ENCODE measurements at places on chromosomes 11 and 22. TPM values are rescaled to one million over a fixed set of nuclear protein-coding genes. Genes with fewer than 3 reads are reported as not detected.
A peak's percentile ranks its signal among the peaks of the same experiment; 100 is the strongest.

OR2D3 gene
- not detected for total RNA-seq

SHANK3 gene
- 0.19 TPM for total RNA-seq

CCDC73 gene
- not detected for total RNA-seq

CDPF1 gene
- 13.1 TPM for total RNA-seq

TRIM49 gene
- total RNA-seq: not detected

PTDSS2 gene
- 20.6 TPM for total RNA-seq

CSRP3 gene
- total RNA-seq: not detected

YPEL1 gene
- total RNA-seq: 2.5 TPM

COPB1 gene
- 136 TPM for total RNA-seq

RGL4 gene
- total RNA-seq: 22.7 TPM

- no peaks in the 10 kb centered on the region for H3K4me1 ChIP-seq
- no peak overlapping the region for H3K4me3 ChIP-seq
- no peaks in the 10 kb centered on the region for H3K36me3 ChIP-seq
- H3K27ac ChIP-seq: no peak overlapping the region
- H3K27me3 ChIP-seq: no peaks in the 10 kb centered on the region
These were observed 60.9 kb downstream of the PARVA start for GRCh38 chr11:12438291-12438690.

DNA sequence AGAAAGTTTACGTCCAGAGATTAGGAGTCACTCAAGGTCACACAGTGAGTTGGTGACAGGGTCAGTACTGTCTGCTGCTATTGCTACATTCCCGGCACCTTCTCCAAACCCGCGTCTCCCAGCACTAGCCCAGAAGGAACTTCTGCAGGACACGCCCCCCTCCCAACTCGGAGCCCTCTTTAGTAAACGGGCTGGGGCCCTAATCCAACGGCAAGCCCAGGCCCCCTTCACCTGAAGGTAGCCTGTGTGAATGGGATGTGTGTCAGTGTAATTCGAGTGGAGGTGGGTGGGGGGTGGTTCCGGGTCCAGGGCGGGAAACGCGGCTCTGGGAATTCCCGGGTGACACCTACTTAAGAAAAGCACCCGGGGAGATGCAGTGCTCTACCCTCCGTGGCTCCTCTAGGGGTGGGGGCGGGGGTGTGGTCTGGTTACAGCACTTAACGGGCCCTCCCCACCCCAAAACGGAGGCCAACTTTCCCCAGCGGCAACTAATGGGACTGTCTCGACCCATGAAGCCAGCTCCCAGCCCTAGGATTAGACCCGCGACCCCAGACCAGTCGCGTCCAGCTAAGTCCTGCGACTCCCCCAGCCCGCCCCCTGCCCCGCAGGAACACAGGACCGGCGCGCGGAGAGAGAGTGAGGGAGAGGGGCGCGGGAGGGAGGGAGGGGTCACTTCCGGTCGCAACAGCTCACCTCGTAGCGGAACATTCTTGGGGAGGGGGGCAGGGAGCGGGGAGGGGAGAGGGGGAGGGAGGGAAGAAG lies 468 bp downstream of the PATL1 start:
- DNase-seq: peak; percentile 48
- H3K4me3 ChIP-seq: peak overlapping the region; percentile 91
- H3K27ac ChIP-seq: peak overlapping the region; percentile 93
- H3K36me3 ChIP-seq: peaks cover 22% of the 10 kb centered on the region
- peaks cover 47% of the 10 kb centered on the region for H3K4me1 ChIP-seq

GRCh38 chr11:65165410-65166317 lies 4.4 kb upstream of the SPDYC start:
- H3K27ac ChIP-seq: no peak overlapping the region
- no peaks in the 10 kb centered on the region for H3K36me3 ChIP-seq
- H3K4me3 ChIP-seq: no peak overlapping the region
- H3K27me3 ChIP-seq: peaks cover under 1% of the 10 kb centered on the region

DNA sequence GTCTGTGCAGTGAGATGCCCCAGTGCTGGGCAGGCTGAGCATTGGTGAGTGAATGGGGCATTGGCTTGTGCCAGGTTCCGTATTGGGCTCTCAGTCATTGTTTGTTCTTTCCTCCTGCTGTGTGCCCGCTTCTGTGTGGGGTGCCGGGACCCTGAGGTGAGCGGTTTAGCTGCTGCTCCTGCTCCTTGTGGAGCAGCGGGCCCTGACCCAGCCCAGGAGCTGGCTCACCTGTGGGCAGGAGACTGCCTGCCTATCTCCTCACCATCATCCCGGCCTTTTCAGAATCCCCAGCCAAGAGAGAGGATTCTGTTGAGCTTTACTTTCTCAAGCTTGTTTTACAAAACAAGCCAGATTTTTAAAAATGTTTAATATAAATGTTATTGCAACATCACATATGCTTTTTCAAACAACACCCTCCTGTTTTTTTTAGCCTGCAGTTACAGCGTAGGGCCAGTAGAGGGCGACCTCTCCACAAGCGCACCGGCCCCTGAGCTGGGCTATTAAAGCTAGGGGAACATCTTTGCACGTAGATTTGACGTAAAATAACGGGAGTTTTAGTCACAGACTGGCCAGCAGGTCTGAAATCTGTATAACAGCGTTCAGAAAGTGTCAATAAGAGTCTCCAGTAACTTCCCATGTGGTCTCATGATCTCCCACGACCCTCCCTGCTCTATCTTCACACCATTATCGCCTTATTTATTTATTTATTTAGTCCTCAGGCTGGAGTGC lies 25.1 kb upstream of the RELT start:
- H3K4me1 ChIP-seq: no peaks in the 10 kb centered on the region
- H3K4me3 ChIP-seq: no peak overlapping the region
- DNase-seq: peak; percentile 63
- H3K27me3 ChIP-seq: no peaks in the 10 kb centered on the region
- no peak overlapping the region for H3K27ac ChIP-seq

DNA sequence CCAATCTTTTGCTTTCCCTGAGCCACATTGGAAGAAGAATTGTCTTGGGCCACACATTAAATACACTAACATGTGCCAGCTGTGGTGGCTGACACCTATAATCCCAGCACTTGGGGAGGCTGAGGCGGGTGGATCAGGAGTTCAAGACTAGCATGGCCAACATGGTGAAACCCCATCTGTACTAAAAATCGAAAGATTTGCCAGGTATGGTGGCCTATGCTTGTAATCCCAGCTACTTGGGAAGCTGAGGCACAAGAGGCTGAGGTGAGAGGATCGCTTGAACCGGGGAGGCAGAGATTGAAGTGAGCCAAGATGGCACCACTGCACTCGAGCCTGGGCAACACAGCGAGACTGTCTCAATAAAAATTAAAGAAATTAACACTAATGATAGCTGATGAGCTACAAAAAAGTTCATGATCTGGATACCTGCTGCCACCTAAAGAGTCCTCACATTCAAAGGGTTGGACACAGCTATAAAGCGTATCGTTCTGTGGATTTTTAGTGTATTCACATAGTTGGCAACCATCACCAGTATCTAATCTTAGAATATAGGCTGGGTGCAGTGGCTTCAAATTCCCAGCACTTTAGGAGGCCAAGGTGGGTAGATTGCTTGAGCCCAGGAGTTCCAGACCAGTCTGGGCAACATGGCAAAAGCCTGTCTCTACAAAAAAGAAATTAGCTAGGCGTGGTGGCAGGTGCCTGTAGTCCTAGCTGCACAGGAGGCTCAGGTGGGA lies 3.4 kb upstream of the LDHC start:
- H3K27me3 ChIP-seq: no peaks in the 10 kb centered on the region
- no peak overlapping the region for H3K27ac ChIP-seq

DNA sequence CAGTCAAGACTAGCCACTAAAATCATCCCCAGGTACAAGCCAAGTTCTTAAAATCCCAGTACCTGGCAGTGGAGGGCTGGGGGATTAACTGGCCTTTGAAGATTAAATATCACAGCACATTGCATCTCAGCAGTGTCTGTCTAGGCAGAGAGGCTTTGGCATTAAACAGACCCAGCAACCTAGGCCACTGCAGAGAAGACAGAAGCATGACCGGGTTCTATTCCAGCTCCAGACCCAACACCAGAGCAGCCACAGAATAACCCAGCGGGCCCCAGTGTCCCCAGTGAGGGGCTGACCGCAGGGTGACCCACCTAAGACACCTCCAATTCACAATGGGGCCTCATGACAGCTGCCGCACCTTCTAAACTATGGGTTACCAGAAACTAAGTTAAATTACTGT lies 88.2 kb downstream of the SHANK2 start:
- no peaks in the 10 kb centered on the region for H3K4me1 ChIP-seq
- peaks cover 10% of the 10 kb centered on the region for H3K27me3 ChIP-seq
- H3K36me3 ChIP-seq: no peaks in the 10 kb centered on the region
- H3K4me3 ChIP-seq: no peak overlapping the region
- no peak overlapping the region for H3K27ac ChIP-seq
- DNase-seq: no peak

GRCh38 chr22:24153353-24153752 lies 27.9 kb upstream of the SUSD2 start:
- DNase-seq: no peak
- H3K4me1 ChIP-seq: peaks cover 55% of the 10 kb centered on the region
- H3K27ac ChIP-seq: peak overlapping the region; percentile 76
- H3K4me3 ChIP-seq: peak overlapping the region; percentile 38

DNA sequence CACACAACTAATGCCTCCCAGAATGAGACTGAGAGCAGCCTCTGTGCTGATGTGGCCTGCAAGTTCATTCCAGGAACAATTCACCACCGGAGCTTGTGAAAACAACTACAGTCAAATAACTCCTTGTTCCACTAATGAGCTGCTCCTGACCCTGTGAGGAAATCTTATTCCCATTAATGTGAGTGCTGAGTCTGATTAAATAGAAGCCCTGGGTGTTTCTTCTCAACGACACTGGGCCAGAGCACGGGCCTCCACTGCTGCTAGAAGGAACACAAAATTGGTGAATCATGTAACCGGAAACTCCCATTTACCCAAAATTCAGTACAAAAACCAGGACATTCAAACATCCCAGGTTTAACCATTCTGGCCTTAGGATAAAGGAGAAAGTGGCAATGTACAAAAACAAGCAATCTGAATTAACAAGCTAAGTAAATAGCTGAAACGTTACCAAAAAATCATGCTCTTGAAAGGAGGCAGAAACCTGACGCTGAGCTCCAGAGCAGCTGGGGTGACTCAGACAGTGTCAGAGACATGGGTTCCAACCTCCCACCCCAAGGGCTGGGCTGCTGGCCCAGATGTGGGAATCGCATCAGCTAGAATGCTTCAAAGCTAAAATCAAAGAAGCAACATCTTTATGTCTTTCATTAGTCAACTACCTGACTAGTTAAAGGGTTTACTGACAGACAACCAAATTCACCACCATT lies 26.7 kb downstream of the SERGEF start:
- DNase-seq: no peak
- H3K36me3 ChIP-seq: peaks cover 16% of the 10 kb centered on the region
- no peaks in the 10 kb centered on the region for H3K27me3 ChIP-seq

GRCh38 chr11:16015741-16016467 lies 340.4 kb downstream of the SOX6 start:
- H3K4me3 ChIP-seq: no peak overlapping the region
- H3K36me3 ChIP-seq: no peaks in the 10 kb centered on the region
- H3K27ac ChIP-seq: no peak overlapping the region
- no peak for DNase-seq

DNA sequence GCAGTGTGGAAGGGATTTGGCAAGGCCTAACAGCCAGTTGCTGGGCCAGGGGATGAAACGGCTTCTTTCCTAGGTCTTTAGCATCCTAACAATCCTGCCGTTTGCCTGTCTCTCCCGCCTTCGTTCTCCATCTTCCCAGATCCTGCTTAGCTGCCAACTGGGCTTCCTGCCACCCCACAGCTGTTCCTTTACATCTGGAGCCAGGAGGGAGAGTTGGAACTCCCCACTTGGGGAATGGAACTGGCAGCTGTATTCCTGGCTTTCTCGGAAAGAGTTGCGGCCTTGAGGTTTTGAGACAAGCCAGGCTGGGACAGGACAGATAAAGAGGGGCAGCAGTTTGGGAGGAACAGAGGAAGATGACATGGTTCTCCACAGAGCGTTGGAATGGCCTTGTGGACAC lies 59.6 kb downstream of the ST3GAL4 start:
- H3K4me3 ChIP-seq: no peak overlapping the region
- DNase-seq: no peak
- peaks cover 12% of the 10 kb centered on the region for H3K4me1 ChIP-seq
- H3K27me3 ChIP-seq: peaks cover 14% of the 10 kb centered on the region
- no peaks in the 10 kb centered on the region for H3K36me3 ChIP-seq
- no peak overlapping the region for H3K27ac ChIP-seq

- H3K27me3 ChIP-seq: peaks cover 9% of the 10 kb centered on the region
- H3K4me1 ChIP-seq: peaks cover 29% of the 10 kb centered on the region
- no peaks in the 10 kb centered on the region for H3K36me3 ChIP-seq
- peak; percentile 31 for DNase-seq
- peak overlapping the region; percentile 86 for H3K4me3 ChIP-seq
These were observed 875 bp downstream of the TCP11L1 start for GRCh38 chr11:33040033-33040861.

DNA sequence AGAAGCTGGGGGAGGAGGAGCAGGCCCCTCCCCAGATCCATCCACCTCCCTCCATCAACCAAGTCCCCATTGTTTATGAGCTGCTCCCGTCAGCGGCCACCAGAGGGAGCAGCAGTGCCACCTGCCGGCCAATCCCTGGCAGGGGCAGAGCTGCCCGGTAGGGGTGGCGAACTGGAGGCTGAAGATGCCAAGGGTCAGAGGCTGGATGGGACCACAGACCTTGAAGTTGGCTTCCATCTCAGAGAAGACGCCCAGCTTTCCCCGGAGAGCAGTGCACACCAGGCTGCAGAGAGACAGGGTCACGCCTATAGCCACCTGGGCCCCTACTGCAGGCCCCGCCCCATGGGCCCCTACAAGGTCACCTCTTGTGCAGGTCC lies 3.6 kb downstream of the FIBP start:
- H3K36me3 ChIP-seq: peaks cover 14% of the 10 kb centered on the region
- H3K27ac ChIP-seq: peak overlapping the region; percentile 84
- peaks cover 75% of the 10 kb centered on the region for H3K4me1 ChIP-seq
- peak; percentile 89 for DNase-seq
- no peak overlapping the region for H3K4me3 ChIP-seq
- no peaks in the 10 kb centered on the region for H3K27me3 ChIP-seq

DNA sequence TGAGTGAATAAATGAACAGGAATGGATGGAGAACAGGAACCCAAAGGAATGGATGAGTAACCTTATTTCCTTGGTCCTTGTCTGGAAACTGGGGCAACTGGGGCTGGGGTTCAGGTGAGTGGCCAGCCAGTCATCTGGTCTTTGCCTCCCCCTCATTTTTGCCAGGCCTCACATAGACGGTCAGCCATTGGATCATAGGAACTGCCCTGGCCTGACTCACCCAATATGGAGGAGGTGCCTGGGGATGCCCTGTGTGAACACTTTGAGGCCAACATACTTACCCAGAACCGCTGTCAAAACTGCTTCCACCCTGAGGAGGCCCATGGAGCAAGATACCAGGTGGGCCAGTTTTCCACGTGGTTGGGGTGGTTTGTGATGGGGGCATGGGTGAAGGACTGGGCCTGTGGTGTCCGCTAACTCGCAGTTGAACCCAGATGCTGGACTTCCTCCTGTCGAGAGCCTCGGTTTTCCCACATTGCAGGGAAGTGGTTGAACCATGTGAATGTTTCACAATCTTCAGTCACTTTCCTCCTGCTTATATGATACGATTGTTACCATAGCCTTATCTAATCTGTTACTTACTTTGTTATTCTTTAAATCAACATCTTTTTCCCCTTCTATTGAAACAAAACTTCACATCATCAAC lies 4.4 kb downstream of the TRIOBP start:
- H3K4me1 ChIP-seq: peaks cover 9% of the 10 kb centered on the region
- H3K4me3 ChIP-seq: no peak overlapping the region
- H3K36me3 ChIP-seq: no peaks in the 10 kb centered on the region
- H3K27ac ChIP-seq: no peak overlapping the region

- H3K4me3 ChIP-seq: no peak overlapping the region
- H3K36me3 ChIP-seq: no peaks in the 10 kb centered on the region
- H3K27me3 ChIP-seq: peaks cover 6% of the 10 kb centered on the region
- H3K27ac ChIP-seq: no peak overlapping the region
These were observed 157.3 kb upstream of the BDNF start for GRCh38 chr11:27857588-27857987.

GRCh38 chr22:43013355-43014315 lies 1.3 kb downstream of the PACSIN2 start:
- peak overlapping the region; percentile 98 for H3K4me3 ChIP-seq
- peak; percentile 25 for DNase-seq
- peak overlapping the region; percentile 88 for H3K27ac ChIP-seq

Data from activated T-cell treated with anti-CD3 and anti-CD28 coated beads, Interleukin-2, amount 50 U/mL, for 72 hours (primary cell).